ENCODE measurements at places on chromosomes 4 and X. TPM values are rescaled to one million over a fixed set of nuclear protein-coding genes. Genes with fewer than 3 reads are reported as not detected.

The SSX3 gene
- total RNA-seq, result not detected

The HADH gene
- total RNA-seq, result 23.0 TPM

The RPS6KA6 gene
- total RNA-seq, result 0.55 TPM

The CT47B1 gene
- total RNA-seq, result not detected

The SSX4B gene
- not detected for total RNA-seq

The SPACA5 gene
- not detected for total RNA-seq

The OTC gene
- total RNA-seq, result not detected

The SPANXA1 gene
- not detected for total RNA-seq

The EXOC1L gene
- not detected for total RNA-seq

- H3K27ac ChIP-seq, result no peak overlapping the region
- H3K27me3 ChIP-seq, result no peaks in the 10 kb centered on the region
- H3K36me3 ChIP-seq, result no peaks in the 10 kb centered on the region
- no peaks in the 10 kb centered on the region for H3K4me1 ChIP-seq
Measured at GRCh38 chr4:107564326-107564725, 155.7 kb downstream of the PAPSS1 start.

- H3K4me1 ChIP-seq, result no peaks in the 10 kb centered on the region
Measured at GRCh38 chrX:97374266-97374665, 490.6 kb downstream of the RPA4 start.

DNA sequence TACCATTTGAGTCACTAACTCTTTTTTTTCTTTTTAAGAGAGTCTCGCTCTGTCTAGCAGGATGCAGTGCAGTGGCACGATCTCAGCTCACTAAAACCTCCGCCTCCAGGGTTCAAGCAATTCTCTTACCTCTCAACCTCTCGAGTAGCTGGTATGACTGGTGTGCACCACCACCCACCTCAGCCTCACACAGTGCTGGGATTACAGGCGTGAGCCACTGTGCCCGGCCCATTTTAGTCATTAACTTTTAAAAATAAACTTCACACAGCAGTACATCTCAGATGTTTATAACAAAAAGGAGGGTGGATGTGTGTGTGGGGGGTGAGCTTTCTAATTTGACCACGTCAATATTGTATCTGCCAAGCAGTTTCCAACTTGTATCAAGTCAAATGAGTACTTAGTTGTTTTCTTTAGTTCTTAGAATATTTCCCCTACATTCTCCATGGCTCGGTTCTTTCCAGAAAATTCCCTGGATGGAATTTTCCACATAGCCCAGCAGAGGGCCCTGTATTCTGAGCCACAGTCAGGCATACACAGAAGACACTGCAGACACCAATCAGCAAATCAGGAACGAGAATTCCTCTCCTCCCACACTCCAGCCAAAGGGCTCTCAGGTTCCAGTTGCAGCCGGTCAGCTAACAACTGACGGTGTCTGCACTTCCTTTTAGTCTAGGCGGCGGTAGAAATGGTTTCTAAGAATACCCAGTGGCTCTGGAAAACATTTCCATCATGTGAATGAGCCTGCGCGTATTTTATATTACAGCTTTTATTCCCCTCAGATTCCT, 20.1 kb upstream of the ARAF start:
- no peaks in the 10 kb centered on the region for H3K27me3 ChIP-seq
- no peaks in the 10 kb centered on the region for H3K4me1 ChIP-seq
- H3K4me3 ChIP-seq, result no peak overlapping the region

DNA sequence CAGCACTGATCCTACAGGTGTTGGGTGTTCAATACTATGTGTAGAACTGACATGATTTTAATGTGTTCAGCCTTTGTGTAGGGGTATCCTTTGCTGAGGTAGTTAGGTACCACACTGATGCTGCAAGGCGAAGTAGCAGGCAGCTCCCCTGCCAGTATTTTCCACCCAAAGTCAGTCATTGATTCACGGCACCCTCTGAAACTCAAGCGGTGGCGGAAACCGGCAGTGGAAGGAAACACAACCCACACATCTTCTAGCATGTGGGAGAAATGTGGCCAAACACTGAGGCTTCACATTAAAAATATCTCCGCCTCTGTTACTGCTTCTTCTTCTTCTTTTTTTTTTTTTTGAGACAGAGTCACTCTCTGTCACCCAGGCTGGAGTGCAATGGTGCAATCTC, 126.3 kb downstream of the AASDH start:
- H3K4me3 ChIP-seq, result no peak overlapping the region
- DNase-seq, result peak; percentile 0
- no peaks in the 10 kb centered on the region for H3K27me3 ChIP-seq
- H3K4me1 ChIP-seq, result no peaks in the 10 kb centered on the region

GRCh38 chrX:133415276-133416105, at the start of gene GPC4:
TSS of gene GPC4 (minus strand) at chrX:133415489. CDS start at chrX:133414965, 524 bp downstream.
- H3K36me3 ChIP-seq, result no peaks in the 10 kb centered on the region
- no peaks in the 10 kb centered on the region for H3K4me1 ChIP-seq
- H3K4me3 ChIP-seq, result no peak within 1 kb of the TSS
- H3K27me3 ChIP-seq, result no peaks in the 10 kb centered on the region
- no peak for DNase-seq

- no peak overlapping the region for H3K4me3 ChIP-seq
- no peaks in the 10 kb centered on the region for H3K4me1 ChIP-seq
- H3K36me3 ChIP-seq, result no peaks in the 10 kb centered on the region
- no peak overlapping the region for H3K27ac ChIP-seq
- H3K27me3 ChIP-seq, result no peaks in the 10 kb centered on the region
Measured at GRCh38 chr4:35700663-35701062, 543.7 kb downstream of the ARAP2 start.

DNA sequence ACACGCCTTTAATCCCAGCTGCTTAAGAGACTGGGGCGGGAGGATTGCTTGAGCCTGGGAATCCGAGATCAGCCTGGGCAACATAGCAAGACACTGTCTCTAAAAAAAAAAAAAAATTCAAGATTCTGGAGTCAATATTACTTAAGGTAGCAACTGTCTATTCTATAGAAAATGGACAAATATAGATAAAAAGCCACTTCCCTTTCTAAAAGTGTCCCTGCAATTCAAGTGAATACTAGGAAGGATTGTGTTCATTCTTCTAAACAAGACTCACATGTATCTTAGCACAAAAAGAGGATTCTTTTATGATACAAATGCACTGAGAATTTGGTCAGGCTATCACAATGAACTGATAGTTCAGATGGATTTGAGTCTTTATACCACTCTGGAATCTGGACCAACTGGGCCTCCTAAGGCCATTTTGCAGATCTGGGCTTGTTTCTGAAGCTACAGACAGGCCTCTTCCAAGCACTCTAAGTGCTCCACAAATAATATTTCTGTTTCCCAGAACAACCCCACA, 7.0 kb downstream of the PKD2 start:
- H3K27ac ChIP-seq, result no peak overlapping the region
- no peak overlapping the region for H3K4me3 ChIP-seq
- H3K27me3 ChIP-seq, result no peaks in the 10 kb centered on the region
- DNase-seq, result no peak
- H3K36me3 ChIP-seq, result no peaks in the 10 kb centered on the region

GRCh38 chrX:139832718-139833309, 100.0 kb downstream of the ATP11C start:
- no peaks in the 10 kb centered on the region for H3K27me3 ChIP-seq
- no peaks in the 10 kb centered on the region for H3K36me3 ChIP-seq
- peaks cover 9% of the 10 kb centered on the region for H3K4me1 ChIP-seq
- no peak for DNase-seq

DNA sequence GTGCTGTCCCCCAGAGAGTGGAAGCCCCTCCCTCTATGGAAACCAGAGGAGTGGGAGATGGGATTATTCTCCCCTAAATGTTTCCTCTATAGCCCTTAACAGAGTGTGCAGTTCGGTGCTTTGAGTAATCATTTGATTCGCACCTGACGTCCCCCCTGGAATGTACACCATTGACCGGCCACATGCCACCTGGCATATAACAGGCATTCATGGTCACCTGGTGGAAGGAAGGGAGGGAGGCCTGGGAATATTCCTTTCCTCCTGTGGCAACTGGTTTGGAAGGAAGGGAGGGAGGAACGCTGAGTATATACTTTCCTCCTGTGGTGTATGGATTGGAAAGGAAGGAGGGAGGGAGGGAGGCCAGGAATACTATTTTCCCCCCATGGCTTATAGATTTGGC, 77.2 kb downstream of the CRMP1 start:
- no peak overlapping the region for H3K27ac ChIP-seq
- no peaks in the 10 kb centered on the region for H3K4me1 ChIP-seq
- no peaks in the 10 kb centered on the region for H3K27me3 ChIP-seq
- H3K4me3 ChIP-seq, result no peak overlapping the region
- no peaks in the 10 kb centered on the region for H3K36me3 ChIP-seq
- no peak for DNase-seq

DNA sequence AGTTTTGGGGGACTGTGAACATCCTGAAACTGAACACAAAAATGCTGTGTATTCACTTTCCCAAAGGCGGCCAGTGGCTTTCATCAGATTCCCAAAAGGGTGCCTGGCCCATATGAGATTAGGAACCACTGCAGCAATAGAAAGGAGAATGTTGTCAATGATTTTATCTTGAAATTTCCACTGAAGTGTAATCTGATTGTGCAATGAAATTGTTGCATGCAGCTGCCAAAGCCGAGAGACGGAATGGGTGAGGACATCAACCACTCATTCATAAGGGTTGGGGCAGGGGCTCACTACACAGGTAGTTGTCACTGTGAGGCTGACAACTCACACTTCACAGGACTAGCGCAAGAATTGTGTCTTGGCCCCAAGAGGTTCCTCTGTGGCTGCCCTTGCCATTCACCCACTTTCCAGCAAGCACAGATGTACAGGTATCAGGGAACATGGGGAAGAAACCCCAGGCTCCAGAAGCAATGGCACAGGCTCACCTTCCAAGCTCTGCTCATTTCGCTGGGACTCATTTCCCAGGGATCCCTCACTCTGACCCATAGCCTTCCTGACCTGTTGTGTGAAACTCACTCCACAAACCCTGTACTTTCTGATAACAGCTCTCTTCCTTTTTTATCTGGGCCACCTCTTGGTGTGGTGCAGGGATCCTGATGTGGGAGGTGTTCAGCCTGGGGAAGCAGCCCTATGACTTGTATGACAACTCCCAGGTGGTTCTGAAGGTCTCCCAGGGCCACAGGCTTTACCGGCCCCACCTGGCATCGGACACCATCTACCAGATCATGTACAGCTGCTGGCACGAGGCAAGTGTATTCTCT, 48.8 kb downstream of the BMX start:
- H3K4me1 ChIP-seq, result no peaks in the 10 kb centered on the region
- no peaks in the 10 kb centered on the region for H3K27me3 ChIP-seq
- no peak overlapping the region for H3K27ac ChIP-seq
- no peaks in the 10 kb centered on the region for H3K36me3 ChIP-seq

DNA sequence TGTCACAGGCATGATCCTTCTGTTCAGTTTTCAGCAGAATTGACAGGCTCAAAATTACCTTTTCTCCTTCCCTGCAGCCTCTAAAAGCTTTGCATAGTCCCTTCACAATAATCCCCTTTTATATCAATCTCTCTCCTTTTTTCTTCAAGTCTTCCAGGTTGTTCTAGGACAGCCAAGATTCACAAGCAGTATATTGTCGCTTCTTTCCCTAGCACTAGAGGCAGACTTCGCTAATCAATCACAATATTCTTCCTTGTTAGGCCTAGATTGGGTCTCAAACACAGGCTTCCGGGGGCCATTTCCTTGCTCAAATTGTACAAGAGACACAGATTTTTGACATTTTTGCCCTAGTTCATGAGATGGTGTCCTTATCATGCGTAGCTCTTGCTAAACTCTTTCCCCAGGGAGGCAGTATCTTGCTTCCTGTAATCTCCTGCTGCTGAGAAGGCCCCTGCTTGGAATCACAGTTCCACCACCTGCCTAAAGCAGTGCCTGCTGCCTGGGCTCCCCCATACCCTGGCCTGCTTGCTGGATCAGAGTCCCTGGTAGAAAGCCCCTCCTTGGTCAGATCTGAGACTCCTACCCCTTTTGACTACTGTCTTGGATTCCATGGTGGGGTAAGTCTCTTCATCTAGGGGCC, 57.3 kb downstream of the DMP1 start:
- no peak overlapping the region for H3K27ac ChIP-seq
- H3K4me1 ChIP-seq, result no peaks in the 10 kb centered on the region
- H3K36me3 ChIP-seq, result no peaks in the 10 kb centered on the region
- H3K27me3 ChIP-seq, result no peaks in the 10 kb centered on the region
- no peak for DNase-seq
- H3K4me3 ChIP-seq, result no peak overlapping the region

GRCh38 chr4:72714482-72715279, 145.7 kb upstream of the ADAMTS3 start:
- DNase-seq, result no peak
- H3K4me3 ChIP-seq, result no peak overlapping the region

- DNase-seq, result no peak
- H3K27ac ChIP-seq, result no peak overlapping the region
- no peaks in the 10 kb centered on the region for H3K4me1 ChIP-seq
- no peaks in the 10 kb centered on the region for H3K27me3 ChIP-seq
Measured at GRCh38 chrX:11146411-11146810, 35.3 kb downstream of the HCCS start.

- peaks cover 3% of the 10 kb centered on the region for H3K27me3 ChIP-seq
- DNase-seq, result no peak
- no peaks in the 10 kb centered on the region for H3K36me3 ChIP-seq
- no peak overlapping the region for H3K27ac ChIP-seq
- H3K4me3 ChIP-seq, result no peak overlapping the region
Measured at GRCh38 chr4:83679692-83680091, 143.8 kb downstream of the GPAT3 start.

DNA sequence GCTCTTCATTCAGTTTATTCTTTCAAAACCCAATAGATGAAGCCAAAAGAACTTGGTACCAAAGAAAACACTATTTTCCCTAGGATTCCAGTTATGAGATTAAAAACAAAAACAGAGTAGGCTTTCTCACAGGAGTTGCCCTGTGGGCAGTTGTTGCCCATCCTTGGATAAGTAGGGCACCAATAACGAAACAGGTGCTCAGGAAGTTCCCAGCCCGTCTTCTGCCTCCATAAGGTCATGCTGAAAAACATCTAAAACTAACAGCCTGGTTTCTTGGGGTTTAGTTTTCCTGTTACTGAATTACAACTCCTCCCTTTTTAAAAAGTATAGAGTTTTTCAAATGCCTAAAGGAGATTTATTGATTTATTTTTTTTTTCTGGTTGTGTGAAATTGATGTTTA, 14.7 kb downstream of the TSPAN5 start:
- no peaks in the 10 kb centered on the region for H3K36me3 ChIP-seq
- H3K27ac ChIP-seq, result no peak overlapping the region
- H3K4me1 ChIP-seq, result peaks cover 67% of the 10 kb centered on the region
- H3K27me3 ChIP-seq, result no peaks in the 10 kb centered on the region
- no peak overlapping the region for H3K4me3 ChIP-seq

GRCh38 chr4:36056136-36056535, 188.2 kb downstream of the ARAP2 start:
- H3K27ac ChIP-seq, result no peak overlapping the region
- H3K36me3 ChIP-seq, result no peaks in the 10 kb centered on the region

DNA sequence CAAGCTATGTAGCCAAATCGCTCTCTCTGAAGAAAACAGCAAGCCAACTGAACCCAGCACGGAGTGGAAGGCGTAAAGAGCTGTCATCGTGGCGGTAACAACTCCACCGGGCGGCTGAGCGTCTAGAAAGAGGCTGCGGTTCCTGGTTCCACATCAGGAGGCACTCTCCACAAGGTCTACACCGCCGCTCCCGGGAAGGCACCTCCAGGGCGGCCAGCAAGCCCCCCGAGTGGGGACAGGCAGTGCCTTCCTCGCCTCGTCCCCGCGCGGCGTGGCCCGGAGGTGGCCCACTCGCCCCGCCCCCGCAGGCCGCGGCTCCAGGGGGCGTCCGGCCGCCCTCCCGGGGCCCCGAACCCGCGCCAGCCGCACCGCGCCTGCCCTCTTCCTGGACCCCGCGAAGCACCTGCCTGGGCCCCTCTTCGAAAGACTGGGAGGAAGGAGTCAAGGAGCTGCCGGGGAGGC, 755 bp downstream of the KLHL8 start:
- peaks cover 16% of the 10 kb centered on the region for H3K4me1 ChIP-seq
- H3K27me3 ChIP-seq, result no peaks in the 10 kb centered on the region
- peak overlapping the region; percentile 85 for H3K27ac ChIP-seq
- H3K36me3 ChIP-seq, result no peaks in the 10 kb centered on the region
- DNase-seq, result no peak

- H3K36me3 ChIP-seq, result no peaks in the 10 kb centered on the region
- no peaks in the 10 kb centered on the region for H3K27me3 ChIP-seq
- no peak overlapping the region for H3K27ac ChIP-seq
- no peaks in the 10 kb centered on the region for H3K4me1 ChIP-seq
Measured at GRCh38 chrX:74171465-74171864, 132.5 kb upstream of the ZCCHC13 start.

All from CD4-positive, alpha-beta memory T cell (primary cell).